Fibroblast of lung (primary cell): ENCODE measurements at places on chromosomes 1 and 21.
A peak's percentile ranks its signal among the peaks of the same experiment; 100 is the strongest.

DNA sequence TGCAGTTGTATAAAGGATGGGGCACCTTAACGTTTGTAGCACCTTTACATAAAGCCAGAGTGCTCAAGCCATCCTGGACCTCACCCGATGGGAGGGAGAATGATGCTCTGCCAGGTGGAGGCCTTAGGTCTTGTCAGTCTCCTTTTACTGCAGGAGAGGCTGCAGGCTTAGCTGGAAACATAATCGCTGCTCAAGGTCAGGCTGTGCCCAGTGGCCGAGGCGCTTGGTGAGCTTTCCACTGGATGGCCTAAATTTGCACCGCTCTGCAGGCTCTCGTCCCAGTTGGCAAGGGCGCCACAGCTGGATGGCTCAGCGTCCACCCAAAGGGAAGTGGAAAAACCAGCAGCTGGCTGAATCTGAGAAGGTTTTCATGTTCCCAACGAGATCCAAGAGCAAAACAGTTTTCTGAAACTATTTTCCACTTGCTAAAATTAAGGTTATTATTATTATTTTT, 438.9 kb downstream of the CAMTA1 start:
- no peak for DNase-seq

- DNase-seq: no peak
These were observed 14.8 kb upstream of the TTLL7 start for GRCh38 chr1:84013708-84014107.

DNA sequence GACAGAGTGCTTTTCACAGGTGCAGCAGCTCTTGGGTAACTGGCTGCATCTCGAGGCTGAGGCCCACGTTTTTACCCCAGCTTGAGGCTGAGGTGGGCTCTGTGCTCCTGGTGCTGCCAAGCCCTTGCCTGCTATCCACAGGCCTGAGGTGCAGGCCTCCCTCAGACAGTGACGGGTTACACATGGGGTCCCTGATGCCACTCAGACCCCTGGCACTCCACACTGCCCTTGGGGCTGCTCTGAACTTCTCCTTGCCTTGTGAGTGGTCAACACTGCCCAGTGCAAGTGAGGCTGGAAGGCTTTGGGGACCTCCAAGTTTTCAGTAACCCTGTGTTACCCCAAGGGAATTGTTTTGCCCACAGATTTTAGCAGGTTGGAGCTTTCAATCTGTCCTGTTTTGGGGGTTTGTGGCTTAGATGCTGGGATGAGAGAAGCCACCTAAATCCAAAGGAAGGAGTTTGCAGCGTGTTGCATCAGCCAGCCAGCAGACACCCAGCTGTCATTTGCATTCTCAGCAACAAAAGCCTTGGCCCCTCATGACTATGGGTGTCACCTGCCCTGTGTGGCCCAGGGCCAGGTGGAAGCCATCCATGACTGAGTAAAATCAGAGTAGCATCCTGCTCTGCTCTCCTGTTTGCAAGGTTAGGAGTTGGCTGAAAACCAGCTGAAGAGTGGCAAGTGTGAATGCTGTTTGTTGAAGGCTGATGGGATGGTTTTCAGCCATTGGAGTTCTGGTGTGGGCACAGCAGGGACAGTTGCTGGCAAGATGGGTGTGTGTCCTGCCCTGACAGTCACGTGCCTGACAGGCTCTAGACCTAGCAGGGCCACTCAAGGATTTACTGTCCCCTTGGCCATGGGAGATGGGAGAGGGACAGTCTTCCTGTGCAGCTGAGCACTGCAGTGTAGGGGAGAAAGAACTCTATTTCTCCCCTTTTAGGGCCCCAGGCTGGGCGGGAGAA, 3.2 kb downstream of the RNF187 start:
- DNase-seq: no peak

- DNase-seq: no peak
These were observed 63.0 kb downstream of the RAP1GAP start for GRCh38 chr1:21605964-21606705.

GRCh38 chr1:182217071-182217470, 155.6 kb upstream of the ZNF648 start:
- no peak for DNase-seq

DNA sequence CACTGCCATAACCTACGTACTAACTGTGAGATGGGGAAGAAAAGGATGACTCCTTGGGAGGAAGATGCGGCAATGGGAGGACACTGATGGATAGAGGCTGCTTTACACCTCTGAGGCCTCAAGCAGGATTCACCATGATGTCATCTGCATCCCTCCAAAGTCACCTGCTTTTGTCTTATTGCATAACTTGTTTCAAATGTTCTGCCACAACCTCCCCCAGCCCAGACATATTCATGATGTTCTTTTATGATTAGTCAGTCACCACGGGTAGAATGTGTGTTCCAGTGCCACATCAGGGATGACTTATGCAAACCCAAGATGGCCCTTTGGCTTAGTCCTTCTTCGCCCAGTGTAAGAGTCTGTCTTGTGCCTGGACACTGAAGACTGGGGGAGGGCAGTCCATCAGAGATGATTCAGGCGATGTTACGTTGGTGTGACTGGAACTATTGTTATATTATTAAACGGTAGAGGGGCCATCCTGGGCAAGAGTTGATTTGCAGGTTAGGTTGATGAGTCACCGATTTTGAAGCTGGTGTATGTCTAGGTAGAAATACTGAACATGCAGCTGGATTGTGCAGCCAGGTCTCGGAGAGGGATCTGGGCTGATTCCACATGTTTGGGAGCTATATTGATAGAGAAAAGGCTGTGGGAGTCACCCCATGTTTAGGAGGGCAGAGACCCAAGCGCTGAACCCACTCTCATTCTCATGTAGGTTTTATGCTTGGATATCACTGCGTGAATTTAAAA, 32.6 kb downstream of the RYR2 start:
- no peak for DNase-seq

DNA sequence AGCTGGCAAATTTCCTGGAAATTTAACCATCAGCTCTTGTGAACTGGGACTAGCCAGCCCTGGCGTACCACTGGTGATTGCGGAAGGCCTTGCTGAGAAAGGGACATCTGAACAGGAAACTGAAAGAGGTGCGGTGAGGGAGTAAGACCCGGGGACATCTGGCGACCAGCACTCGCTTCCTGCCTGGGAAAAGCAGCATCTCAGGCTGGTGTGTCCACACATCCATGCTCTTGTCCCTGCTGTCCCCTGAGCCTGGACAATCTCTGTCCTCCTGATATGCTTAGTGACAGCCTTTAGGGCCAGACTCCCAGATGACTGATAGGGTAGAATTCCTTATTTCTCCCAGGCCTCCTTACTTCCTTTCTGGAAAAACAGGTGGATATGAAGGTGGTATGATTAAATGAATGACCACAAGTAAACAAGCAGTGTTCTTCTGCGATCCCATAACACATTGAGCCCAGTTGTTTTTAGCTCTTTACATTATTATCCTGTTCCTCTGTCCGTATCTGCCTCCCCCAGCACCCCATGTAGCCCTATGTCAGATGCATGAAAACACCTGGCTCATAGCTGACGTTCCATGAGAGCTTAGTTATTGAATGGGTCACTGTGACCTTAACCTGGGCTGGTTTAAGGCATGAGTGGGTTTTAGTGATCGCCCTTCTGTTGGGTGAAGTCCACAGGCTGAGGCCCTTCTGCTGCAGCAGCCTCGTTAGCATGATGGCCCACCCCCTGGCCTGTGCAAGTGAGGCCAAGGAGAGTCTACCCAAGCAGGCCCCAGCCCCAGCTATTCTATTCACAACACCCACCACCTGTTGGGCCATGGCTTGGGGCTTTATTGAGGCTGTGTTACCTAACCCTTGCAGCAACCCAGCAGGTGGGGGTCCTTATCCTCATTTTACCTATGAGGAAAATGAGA, 76.1 kb upstream of the GADD45A start:
- no peak for DNase-seq

DNA sequence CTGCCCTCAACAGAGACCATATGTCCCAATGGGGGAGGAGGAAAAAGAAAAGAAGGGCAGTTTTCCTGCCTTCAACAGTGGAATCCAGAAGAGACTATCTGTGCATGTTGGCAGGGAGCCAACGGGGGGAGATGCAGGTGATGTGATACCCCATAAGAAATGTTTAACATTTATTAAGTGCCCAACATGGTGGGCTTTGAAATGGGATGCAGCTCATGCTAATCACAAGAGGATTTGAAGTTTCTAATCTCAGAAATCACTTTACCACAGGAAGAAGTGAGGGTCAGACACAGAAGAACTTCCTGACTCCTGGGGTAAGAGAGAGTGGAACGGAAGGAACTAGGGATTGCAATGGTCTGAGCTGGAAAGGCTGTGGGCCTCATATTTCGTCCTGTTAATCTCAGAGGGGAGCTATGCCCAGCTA, 16.2 kb downstream of the CSRP1 start:
- DNase-seq: peak; percentile 41

GRCh38 chr1:182083851-182084486, 22.5 kb upstream of the ZNF648 start:
- no peak for DNase-seq
